Osteoblast (primary cell): ENCODE measurements at places on chromosomes 6 and 20.
A peak's percentile ranks its signal among the peaks of the same experiment; 100 is the strongest.

DNA sequence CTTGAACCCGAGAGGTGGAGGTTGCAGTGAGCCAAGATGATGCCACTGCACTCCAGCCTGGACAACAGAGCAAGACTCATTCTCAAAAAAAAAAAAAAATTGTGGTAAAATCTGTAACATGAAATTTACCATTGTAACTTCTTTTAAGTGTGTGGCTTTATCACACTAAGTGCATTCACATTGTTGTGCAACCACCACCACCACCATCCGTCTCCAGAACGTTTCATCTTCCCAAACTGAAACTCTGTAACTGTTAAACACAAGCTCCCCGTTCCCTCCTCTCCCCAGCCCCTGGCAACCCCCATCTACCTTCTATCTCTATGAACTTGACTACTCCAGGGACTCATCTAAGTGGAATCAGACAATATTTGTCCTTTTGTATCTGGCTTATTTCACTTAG, 29.7 kb downstream of the PDRG1 start:
- no peak for DNase-seq

- DNase-seq = peak; percentile 98
Observed at GRCh38 chr20:32574296-32575226, 10.6 kb downstream of the NOL4L start.

GRCh38 chr6:27303613-27304272, 8.3 kb downstream of the POM121L2 start:
- DNase-seq = peak; percentile 82

DNA sequence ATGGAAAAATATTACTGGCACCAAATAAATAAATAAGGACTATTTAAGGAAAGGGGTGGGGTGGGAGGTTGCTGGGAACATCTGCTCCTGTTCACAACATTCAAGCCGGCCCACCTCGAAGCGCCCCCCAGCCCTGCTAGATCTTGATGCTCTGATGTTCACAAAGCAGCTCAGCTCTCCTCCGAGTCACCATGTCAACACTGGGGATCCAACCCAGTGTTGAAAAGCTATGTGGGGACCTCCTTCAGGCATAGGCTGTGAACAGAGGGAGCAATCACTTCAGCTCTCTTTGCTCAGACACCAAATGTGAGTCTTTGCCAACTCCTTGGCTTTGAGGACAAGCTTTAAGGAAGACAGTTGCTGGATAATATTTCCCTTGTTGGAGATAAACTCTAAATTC, 176.8 kb upstream of the NT5E start:
- DNase-seq = no peak

GRCh38 chr6:109373762-109374161, 8.5 kb downstream of the CD164 start:
- DNase-seq = no peak
